ENCODE measurements at places on chromosomes 2 and 18. TPM values are rescaled to one million over a fixed set of nuclear protein-coding genes. Genes with fewer than 3 reads are reported as not detected.

GRCh38 chr18:34880882-34881834 lies 160.1 kb upstream of the MAPRE2 start:
- DNase-seq: no peak

DNA sequence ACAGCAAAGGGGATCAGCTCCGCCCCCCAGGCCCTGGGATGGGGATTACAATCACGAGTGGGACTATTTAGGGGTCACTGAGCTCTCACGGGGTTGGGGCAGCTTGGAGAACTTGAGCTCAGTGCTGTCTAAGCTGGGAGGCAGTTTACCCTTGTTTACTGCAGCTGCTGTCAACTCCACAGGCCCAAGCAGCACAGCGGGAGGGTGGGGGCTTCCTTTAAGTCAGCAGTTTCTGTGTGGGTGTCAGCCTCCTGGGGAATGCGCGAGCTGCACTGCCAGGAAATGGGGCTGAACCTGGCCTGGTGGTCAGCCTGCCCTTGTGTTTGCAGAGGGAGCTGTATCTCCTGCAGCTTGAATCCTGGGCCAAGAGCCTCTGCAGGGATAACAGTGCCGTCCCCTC lies 29.8 kb downstream of the TOGARAM2 start:
- no peak for DNase-seq

AFF3 gene
- 36.0 TPM for total RNA-seq

FAM237A gene
- not detected for total RNA-seq

UGT1A3 gene
- total RNA-seq: not detected

REG1B gene
- total RNA-seq: 9.0 TPM
